Stimulated activated CD4-positive, alpha-beta T cell treated with anti-CD3 and anti-CD28 coated beads, Interleukin-2, amount 100 ng/mL, for 48 hours (primary cell): ENCODE measurements at places on chromosomes 12 and 14.

GRCh38 chr12:82207556-82207955, 150.6 kb downstream of the CCDC59 start:
- DNase-seq: no peak

DNA sequence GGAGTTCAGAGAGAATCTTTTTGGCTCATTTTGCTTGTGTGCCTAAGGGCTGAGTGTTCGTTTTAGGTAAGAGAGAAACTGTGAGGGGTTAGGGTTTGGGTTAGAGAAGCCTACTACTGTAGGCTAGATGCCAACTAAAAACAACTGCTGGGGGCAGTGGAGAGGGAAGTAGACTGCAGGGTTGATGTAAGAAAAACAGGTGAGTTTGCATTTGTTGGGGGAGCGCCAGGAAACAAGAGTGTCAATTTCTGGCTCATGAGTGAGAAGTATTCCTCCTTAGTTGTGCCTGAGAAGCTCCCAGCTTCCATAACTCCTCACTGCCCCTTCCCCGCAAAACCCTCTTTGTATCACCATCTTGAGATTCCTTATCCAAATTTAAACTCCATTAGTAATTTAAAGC, 92.3 kb downstream of the DERA start:
- DNase-seq: no peak

DNA sequence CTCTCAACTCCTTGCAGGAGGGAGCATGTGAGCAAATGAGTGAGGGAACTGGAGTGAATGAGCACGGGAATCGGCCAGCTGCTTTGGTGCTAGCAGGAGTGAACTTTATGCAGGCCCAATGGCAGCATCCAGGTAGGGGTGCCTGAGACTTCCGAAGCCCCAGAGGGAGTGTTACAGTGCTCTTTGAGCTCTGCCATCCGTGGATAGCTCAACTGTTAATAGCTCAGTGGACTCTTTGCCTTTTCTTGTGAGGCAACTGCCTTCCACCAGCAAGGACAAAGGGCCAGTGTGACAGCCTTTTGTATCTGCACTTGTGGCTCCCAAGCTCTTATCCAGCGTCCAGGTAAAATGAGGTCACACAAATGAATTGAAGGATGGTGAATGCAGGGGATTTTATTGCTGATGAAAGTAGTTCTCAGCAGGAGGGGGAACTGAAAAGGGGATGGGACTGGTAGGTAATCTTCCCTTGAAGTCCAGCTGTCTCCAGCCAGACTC, 12.9 kb downstream of the CREBL2 start:
- DNase-seq: no peak

DNA sequence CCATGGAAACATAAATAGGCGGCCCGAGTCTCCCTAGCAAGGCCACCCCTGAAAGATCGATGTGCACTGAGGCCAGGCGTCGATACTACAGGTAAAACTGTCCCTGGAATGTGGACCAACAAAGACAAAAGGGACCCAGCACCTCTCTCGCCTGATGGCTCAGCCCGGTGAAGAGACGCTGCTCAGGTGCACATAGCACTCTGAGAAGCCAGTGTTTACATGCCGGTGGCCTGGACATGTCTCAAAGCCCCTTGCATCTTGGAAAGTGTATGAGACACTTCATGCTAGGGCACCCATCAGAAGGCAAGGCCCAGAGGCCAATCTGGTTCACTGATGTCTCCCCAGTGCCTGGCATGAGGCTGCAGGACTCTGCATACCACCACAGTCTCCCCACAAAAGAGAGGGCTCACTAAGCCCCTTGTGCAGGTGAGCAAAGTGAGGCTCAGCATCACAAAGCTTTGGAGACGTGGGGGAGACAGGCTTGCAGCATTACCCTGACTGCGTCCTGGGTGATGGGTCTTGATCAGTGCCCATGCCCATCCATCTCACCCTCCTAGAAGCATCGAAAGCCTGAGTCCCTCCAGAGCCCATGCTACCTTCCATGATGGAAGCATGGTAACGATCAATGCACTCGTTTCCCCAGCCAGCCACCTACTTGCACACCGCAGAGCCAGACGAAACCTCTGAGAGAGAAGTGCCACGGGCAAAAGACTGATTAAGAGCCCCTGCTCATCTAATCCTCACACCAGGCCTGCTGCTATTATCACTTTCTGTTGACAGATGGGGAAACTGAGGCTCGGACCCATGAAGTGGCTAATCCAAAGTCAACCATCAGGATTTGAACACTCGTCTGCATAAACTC, 16.1 kb downstream of the BCL11B start:
- no peak for DNase-seq

DNA sequence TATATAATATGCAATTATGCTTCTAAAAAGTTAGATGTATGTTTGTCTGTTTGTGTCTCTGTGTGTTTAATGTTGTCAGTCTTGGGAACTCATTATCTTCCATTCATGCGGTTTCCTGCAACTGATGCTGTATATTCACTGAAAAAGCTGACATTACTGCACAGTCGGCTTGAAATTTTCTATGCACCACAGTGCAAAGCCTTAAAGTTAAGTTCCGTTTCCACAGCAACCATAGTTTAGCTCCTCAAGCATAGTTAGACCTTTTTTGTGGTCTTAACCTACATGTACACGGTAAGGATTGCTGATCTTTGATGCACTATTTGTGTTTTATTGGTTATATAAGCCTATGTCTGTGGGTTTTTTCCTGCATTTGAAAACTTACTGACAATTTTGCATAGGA, 309.4 kb downstream of the KCNC2 start:
- DNase-seq: no peak

GRCh38 chr14:38297681-38298080, 41.8 kb upstream of the CLEC14A start:
- no peak for DNase-seq

DNA sequence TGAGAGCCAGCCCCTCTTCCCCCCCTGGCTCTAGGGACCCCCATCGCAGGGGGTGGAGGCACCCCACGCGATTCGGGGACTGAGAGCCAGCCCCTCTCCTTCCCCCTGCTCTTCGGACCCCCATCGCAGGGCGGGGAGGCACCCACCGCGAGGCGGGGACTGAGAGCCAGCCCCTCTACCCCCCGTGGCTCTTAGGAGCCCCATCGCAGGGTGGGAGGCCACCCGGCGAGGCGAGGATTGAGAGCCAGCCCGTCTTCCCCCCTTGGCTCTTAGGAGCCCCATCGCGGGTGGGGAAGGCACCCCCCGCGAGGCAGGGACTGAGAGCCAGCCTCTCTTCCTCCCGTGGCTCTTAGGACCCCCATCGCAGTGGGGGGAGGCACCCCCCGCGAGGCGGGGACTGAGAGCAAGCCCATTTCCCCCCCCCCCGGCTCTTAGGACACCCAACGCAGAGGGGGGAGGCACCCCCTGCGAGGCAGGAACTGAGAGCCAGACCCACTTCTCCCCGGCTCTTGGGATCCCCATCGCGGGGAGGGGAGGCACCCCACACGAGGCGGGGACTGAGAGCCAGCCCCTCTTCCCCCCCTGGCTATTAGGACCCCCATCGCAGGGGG, 45.6 kb downstream of the DDX11 start:
- DNase-seq: no peak

DNA sequence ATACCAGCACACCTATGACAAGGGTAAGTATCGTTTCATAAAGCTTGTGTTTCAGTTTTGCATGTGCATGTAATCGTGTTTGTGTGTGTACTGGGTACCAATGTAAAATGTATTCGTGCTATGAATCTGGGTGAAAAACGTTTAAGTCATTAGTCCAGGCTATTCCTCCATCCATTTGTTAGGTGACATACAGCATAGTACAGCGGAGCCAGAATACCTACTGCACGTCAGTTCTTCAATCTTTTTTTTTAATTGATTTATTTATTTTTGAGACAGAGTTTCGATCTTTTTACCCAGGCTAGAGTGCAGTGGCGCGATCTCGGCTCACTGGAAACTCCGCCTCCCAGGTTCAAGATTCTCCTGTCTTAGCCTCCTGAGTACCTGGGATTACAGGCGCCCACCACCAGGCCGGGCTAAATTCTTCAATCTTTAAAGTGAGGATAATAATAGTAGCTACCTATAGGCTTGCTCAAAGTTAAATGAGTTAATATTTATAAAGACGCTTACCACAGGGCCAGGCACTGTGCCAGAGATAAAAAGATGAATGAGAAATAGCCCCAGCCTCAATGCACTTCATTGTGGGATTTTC, 661 bp upstream of the RPS26 start:
- DNase-seq: peak; percentile 10

GRCh38 chr12:118870551-118870950, 110.8 kb upstream of the SRRM4 start:
- no peak for DNase-seq

GRCh38 chr12:111405859-111406473, at the start of gene SH2B3:
TSS of gene SH2B3 (plus strand) at chr12:111405923. CDS start at chr12:111418146, 12,223 bp downstream.
- peak; percentile 59 for DNase-seq

GRCh38 chr12:10131111-10131690, 1.2 kb upstream of the CLEC7A start:
- DNase-seq: no peak

GRCh38 chr12:14362352-14362751, 3.1 kb upstream of the ATF7IP start:
- DNase-seq: no peak

GRCh38 chr12:82461393-82461792, 103.1 kb downstream of the METTL25 start:
- no peak for DNase-seq

DNA sequence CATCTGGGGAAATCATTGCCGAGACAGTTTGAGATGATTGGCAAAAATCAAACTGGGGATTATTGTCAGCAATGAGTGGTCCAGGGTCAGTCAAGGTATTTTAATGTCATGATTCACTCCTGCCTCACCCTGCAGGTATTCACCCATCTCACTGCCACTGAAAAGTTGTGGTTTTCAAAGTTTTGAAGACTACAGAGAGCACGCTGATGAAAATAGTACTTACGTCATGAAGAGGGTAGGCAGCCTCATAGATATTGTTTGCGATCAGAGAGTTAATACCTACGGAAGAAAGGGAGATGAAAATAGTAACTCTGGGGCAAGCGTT, 138.0 kb downstream of the ANO2 start:
- no peak for DNase-seq

GRCh38 chr12:53453953-53454640, 2.2 kb downstream of the PCBP2 start:
- DNase-seq: no peak

GRCh38 chr12:110266980-110267620, 13.9 kb upstream of the ATP2A2 start:
- no peak for DNase-seq

DNA sequence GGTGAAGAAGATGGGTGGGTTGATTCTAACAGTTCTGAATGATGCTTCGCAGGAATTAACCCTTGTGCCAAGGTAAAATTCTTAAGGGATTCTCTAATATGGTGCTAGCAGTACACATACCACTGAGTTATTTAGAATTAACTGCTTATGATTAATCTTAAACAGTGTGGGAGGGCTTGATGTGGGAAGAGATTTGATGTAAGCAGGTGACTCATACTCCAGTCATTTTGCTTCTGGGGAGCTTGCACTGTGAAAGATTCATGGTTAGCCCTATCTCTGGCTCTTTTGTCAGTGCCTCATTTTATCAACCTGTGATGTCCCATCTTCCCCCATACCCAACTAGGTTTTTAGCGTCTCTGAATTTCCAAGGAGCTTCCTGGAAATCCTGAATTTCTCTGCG, 83.8 kb downstream of the NRXN3 start:
- no peak for DNase-seq

GRCh38 chr12:128920468-128920867, 67.2 kb downstream of the GLT1D1 start:
- no peak for DNase-seq

GRCh38 chr14:22977684-22978486, 4.5 kb downstream of the AJUBA start:
- DNase-seq: no peak

DNA sequence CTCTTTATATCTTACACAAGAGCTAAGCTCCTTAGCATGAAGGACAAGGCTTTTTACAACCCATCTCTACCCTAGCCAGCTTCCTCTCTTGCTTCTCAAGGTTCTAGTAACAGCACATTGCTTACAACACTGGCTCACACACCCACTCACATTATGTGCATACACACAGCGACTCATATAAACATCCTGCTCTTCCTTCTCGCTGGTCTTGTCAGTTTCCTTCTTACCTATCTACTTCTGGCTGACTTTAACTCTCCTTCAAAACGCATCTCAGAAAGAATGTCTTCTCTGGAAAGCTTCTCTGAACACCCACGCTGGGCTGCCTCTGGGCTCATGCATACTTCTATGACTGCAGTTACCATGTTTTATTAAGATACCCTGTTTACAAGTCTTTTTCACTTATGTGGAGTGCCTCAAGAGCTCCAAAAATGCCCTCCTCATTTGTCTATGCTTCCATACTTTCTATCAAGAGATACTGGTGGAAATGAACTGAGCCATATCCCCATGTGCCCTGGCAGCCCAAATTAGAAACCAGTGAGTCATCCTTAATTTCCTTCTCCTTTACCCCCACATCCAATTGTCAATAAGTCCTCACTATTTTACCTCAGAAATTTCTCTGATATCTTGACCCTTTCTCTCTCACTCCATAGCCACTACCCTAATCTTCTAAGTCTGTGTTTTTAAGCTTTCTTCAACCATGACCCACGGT, 126.9 kb upstream of the KRAS start:
- DNase-seq: no peak

- DNase-seq: no peak
Measured at GRCh38 chr12:49476091-49476490, 62.7 kb upstream of the KCNH3 start.

- no peak for DNase-seq
Measured at GRCh38 chr14:33114331-33114730, 175.7 kb downstream of the NPAS3 start.

DNA sequence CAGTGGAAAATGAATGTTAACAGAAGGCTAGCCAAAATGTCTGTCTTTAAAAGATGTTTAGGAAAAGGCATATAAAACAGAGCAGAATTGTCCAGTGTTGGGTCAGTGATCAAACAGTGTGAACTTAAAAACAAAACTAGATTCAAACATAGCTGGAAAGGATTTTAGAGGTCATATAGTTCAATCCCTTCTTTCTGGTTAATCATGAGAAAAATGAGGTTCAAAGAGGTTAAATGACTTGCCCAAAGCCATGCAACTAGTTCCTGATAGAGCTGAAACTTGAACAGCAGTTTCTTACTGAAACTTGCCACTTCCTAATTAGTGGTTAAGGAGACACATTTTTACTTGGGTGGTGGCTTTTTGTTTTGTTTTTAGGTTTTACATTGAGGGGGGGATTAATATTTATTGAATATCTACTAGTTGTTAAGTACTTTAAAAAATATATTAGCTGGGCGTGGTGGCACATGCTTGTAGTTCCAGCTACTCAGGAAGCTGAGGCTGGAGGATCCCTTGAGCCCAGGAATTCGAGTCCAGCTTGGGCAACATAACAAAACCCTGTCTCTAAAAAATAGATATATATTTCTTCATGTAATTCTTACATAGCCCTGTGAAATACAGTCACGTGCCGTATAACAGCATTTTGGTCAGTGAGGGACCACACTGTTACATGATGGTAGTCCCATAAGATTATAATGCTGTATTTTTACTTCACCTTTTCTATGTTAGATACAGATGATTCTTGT, 20.4 kb downstream of the ACVR1B start:
- DNase-seq: no peak

- no peak for DNase-seq
Measured at GRCh38 chr12:57832966-57833365, 13.6 kb downstream of the CTDSP2 start.

GRCh38 chr14:28412077-28412476, 354.5 kb upstream of the FOXG1 start:
- no peak for DNase-seq
